ENCODE measurements at places on chromosomes 16 and 17.

- no peak for DNase-seq
These were observed 107.1 kb downstream of the ADAMTS18 start for GRCh38 chr16:77327717-77328116.

DNA sequence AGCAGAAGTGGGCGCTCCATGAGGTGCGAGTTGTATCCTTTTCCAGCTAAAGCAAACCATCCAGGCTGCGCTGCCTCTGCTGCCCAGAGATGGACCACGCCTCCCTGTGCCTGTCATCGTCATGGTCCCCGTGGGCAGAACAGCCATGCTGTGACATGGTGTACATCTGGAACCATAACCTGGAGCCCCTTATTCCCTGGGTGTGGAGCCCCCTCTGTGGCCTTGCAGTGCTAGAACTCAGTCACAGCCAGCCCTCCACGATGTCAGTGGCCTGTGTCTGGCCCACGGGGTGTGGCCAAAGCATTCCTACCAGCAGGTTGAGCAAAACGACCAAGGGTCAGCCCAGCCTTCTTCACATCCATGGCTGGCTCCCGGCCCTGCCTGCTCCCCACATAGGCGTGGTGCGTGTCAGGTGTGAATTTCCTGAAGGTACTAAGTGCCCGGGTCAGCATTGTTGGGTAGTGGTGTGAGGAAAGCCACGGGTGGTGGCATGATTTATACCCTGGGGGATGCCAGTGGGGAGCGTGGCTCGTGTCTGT, 22.7 kb upstream of the JPT2 start:
- no peak for DNase-seq

DNA sequence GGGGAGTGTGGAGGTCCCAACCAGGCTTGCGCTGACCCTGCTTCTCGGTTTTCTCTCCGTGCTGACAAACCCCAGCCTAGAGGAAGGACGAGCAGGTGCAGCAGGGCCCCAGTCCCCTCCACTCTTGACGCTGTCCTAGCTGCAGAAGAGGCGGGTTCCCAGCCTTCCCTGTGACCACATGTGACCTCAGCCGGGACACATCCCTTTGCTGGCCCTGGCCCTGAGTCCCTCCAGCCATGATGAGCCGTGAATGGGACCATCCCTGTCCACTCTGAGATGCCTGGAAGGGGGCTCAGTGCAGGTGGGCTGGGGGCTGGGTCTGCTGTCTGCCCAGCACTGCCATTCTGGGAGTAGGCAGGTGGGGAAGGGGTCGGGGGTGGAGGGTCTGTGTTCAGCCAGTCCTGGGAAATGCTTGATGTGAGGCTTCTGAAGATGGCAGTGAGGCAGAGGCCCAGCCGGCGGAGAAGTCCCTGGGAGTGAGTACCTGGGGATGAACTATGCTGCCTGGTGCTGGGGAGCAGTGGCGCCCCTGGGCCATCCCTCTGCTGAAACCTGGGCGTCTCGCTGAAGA, 1.9 kb upstream of the TUBB3 start:
- no peak for DNase-seq

- DNase-seq, result no peak
These were observed 234.7 kb upstream of the SDK2 start for GRCh38 chr17:73878923-73879322.

GRCh38 chr17:46179375-46179999, 13.7 kb downstream of the KANSL1 start:
- no peak for DNase-seq

DNA sequence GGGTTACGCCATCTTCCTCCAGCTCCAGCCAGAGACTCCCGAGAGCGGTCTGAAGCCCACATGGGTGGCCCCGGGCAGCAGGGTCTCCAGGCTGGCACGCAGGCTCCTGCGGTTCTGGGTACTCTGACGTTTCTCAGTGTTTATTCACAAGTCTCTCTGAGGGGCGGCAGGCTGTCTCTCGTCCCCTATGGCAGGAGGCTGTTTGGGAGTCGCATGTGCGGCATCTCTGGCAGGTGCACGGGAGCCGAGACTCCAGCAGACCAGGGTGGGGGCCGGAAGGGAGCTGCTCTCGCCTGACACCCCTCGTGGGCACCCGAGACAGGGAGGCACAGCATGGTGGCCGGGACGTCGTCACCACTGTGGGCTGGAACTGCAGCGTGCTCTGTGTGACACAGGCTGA, 48.1 kb downstream of the ZNF778 start:
- DNase-seq, result no peak

DNA sequence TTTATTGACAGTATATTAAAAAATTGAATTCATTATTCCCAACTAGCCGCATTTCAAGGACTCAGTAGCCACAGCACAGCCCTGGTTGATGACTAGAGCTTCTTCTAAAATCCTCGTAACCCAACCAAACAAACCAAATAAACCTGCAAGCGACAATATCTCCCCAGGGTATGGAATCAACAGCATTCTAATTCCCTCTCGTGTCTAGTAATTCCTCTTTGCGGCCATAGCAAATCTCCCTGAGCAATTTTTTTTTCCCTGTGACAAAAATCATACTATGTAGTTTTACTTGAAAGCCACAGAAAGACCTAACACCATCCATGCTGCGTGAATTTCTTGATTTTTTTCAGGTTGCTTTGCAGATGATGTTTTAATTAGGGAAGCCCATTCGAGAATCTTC, 143.4 kb upstream of the MYOCD start:
- DNase-seq, result no peak

DNA sequence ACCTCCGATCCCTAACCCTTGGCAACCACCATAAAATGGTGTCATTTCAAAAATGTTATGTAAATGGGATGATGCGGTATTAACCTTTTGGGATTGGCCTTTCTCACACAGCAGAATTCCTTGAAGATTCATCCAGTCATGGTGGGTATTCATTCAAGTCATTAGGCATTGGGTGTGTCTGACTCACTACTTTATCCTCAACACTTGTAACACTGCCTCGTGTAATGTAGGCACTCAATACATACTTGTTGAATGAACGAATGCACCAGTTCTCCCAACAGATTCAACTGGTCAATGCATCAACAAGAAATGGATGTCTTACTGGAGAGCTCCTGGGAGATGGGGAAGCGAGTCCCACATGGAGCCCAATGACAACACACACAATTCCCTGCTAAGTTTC, 21.8 kb upstream of the GAN start:
- DNase-seq, result no peak

- DNase-seq, result no peak
These were observed 7.4 kb downstream of the HS3ST3A1 start for GRCh38 chr17:13594310-13594709.

DNA sequence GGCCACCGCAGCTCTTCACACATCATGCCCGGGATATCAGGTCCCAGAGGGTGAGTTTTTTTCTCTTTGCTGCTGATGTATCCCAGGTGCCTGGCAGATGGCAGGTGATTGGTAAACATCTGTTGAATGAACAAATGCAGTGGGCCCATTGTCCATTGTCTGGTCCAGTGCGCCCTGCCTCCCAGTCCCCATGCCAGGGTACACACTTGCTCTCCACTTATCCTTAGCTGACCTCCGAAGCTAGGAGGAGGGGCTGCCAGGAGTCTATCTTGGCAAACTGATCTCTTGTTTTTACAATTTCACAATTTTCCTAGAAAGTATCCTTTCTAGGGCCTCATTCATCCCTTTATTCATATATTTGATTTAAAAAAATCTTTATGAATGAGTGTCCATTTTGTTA, 196.0 kb downstream of the RAB11FIP4 start:
- peak; percentile 49 for DNase-seq

DNA sequence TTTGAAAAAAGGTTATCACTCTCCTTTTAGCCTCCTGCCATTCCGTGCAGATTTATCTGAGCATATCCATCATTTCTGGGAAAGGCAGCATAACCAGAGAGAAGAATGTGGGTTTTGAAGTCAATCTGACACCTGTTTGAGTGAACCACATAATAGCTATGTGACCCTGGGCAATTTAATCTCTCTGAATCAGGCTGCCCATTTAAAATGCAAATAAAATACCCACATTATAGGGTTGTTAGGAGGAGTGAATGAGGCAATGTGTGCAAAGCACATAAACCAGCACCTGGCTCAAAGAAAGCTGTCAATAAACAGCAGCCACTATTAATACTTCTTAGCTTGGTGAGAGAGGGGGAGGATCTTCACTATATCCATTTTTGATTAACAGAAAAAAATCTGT, 88.0 kb downstream of the CACNG1 start:
- DNase-seq, result no peak

GRCh38 chr16:22739077-22739476, 74.9 kb upstream of the HS3ST2 start:
- DNase-seq, result no peak

GRCh38 chr17:42071810-42072209, 21.4 kb upstream of the C17orf113 start:
- no peak for DNase-seq

DNA sequence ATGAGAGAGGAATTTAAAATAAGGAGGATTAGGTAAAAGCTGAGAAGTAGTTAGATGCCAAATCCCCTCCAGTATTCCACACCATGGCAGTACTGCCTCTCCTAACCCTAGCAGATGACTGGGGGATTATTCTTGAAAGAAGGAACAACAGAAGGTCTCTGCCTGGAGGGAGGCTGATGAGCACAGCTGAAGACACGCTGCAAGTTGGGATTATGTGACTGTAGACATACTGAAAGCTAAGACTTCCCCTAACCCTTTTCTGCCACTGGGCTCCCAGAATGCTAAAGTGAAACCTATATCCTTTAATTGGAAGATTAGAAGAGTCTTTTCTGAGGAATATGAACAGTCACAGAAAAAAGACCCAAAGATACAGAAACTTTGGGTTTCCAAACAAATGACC, 27.7 kb upstream of the SLC46A1 start:
- no peak for DNase-seq

- no peak for DNase-seq
These were observed 16.8 kb upstream of the KRT19 start for GRCh38 chr17:41544935-41545334.

- DNase-seq, result no peak
These were observed 4.4 kb downstream of the CD19 start for GRCh38 chr16:28935924-28936783.

GRCh38 chr16:48517493-48517892, 92.5 kb downstream of the N4BP1 start:
- DNase-seq, result no peak

- DNase-seq, result peak; percentile 22
These were observed 90.6 kb upstream of the CDH5 start for GRCh38 chr16:66275775-66276428.

DNA sequence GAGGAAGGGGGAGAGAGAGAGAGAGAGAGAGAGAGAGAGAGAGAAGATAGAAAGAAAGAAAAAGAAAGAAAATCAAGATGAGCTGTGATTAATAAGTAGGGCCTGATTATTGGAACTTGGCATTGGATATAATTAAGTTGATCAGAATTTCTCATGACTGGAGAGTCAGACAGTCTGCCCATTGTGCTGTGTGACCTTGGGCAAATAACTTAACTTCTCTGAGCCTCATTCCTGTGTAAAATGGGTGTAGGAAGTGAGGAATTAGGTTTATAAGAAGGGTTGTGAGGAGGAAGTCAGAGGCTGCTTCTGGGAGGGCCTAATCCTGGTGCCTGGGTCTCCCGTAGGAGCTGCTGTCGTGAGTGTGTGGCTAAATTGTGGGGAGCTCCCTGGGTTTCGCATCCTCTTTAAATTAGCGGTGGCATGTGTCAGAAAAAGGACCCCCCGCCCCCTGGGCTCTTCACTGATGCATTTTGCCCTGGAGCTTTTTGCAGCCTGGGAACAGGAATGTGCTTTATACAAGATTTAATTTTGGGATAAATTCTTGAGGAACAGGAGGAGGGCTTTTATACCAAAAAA, 76.0 kb downstream of the CMIP start:
- no peak for DNase-seq

DNA sequence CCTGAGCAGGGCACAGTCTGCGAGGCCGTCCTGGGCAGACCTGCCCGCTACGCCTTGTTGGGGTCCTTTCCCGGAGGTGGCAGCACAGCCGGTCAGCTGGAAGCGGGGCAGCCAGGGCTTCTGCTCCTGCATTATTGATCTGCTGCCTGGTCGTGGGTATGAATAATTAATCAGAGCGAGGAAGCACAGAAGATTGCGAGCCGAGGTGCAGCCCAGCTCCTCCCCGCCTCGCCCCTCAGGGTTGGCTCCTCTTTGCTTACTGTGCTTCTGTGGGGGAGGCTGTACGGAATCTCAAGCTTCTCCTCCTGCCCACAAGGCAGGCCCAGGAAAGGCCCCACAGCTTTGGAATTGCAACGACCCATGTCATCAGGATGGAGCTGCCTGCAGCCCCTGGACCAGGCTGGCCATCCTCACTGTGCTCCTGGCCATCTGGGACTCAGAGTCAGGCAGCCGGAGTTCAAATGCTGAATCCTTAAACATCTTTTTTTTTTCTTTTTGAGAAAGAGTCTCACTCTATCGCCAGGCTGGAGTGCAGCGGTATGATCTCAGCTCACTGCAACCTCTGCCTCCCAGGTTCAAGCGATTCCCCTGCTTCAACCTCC, 25.6 kb downstream of the TRARG1 start:
- DNase-seq, result no peak

- DNase-seq, result peak; percentile 35
These were observed 9.9 kb downstream of the TMIGD1 start for GRCh38 chr17:30323895-30324319.

- DNase-seq, result no peak
These were observed 27.5 kb downstream of the TRPV2 start for GRCh38 chr17:16442594-16443510.

GRCh38 chr17:80313160-80313829, 52.6 kb downstream of the RNF213 start:
- no peak for DNase-seq

DNA sequence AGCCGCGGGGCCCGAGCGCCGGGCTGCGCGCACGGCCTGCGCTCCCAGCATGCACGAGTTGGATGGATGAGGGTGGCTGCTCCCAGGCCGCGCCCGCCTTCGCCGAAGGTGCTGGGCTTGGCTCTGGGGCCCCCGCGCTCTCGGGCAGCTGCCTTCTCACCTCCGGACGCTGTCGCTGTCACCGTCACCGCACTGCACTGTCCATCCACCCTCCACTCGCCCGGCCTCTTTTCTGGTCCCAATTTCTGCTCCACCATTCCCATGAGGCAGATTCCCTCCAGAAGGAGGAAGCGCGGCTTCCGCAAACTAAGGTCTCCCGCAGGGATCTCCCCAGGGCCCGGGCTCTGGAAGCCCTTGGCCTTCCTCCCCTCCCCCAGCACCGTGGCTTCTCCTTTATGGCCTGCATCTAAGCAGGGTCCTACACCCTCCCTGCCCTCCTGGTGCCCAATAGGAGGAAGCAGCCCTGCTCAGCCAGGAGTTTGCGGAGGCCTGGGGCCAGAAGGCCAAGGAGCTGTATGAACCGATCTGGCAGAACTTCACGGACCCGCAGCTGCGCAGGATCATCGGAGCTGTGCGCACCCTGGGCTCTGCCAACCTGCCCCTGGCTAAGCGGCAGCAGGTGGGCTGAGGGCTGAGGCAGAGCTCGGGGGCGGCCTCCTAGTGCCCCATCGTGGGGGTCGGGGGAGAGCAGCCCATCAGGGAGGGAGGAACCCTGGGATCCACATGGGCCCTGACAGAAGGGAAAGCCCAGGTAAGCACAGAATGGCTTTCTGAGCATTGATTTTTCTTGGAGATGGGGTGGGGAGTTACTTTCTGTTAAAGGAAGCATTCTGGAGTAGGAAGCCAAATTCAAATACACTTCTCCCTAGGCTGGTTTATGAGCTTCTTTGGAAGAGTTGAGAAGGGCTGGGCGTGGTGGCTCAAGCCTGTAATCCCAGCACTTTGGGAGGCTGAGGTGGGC, 899 bp downstream of the ACE start:
- DNase-seq, result peak; percentile 55

GRCh38 chr17:41492351-41492750, 2.6 kb upstream of the KRT36 start:
- DNase-seq, result no peak

GRCh38 chr17:47843391-47843730, 2.3 kb upstream of the SCRN2 start:
- no peak for DNase-seq

Measured in NCI-H2171 (cell line).